ENCODE measurements at places on chromosomes 2 and 18. TPM values are rescaled to one million over a fixed set of nuclear protein-coding genes. Genes with fewer than 3 reads are reported as not detected.

The RAX gene
- not detected for total RNA-seq

The SIGLEC15 gene
- 1.0 TPM for total RNA-seq

The KRTCAP3 gene
- total RNA-seq: not detected

The MARS2 gene
- total RNA-seq: 4.7 TPM

The TMEM178A gene
- total RNA-seq: 1.8 TPM

The FAM228A gene
- 0.08 TPM for total RNA-seq

The KCTD18 gene
- total RNA-seq: 21.0 TPM

The CERKL gene
- not detected for total RNA-seq

The NEURL3 gene
- not detected for total RNA-seq

The TFPI gene
- total RNA-seq: 210 TPM

The COL4A3 gene
- 0.48 TPM for total RNA-seq

The ATF2 gene
- total RNA-seq: 23.8 TPM

The ANKRD30B gene
- total RNA-seq: not detected

The DNAJC10 gene
- total RNA-seq: 103 TPM

The ERBB4 gene
- total RNA-seq: not detected

The NOL4 gene
- not detected for total RNA-seq

The CD8B2 gene
- not detected for total RNA-seq

The COQ10B gene
- total RNA-seq: 23.4 TPM

The IL1F10 gene
- total RNA-seq: not detected

The SLC4A5 gene
- 0.48 TPM for total RNA-seq

The LINC00305 gene
- not detected for total RNA-seq

The AGXT gene
- not detected for total RNA-seq

The PPIG gene
- 20.8 TPM for total RNA-seq

The LOXL3 gene
- total RNA-seq: 18.6 TPM

The DCC gene
- total RNA-seq: under 0.01 TPM

The ATAD2B gene
- 3.0 TPM for total RNA-seq

The MPV17 gene
- total RNA-seq: 88.8 TPM

All from epithelial cell of alveolus of lung (primary cell).